ENCODE measurements at places on chromosomes 7 and 10. TPM values are rescaled to one million over a fixed set of nuclear protein-coding genes. Genes with fewer than 3 reads are reported as not detected.

PANK1 gene
- polyA plus RNA-seq = 0.37 TPM

TMEM130 gene
- 0.11 TPM for polyA plus RNA-seq

TCF7L2 gene
- 4.6 TPM for polyA plus RNA-seq

DNA sequence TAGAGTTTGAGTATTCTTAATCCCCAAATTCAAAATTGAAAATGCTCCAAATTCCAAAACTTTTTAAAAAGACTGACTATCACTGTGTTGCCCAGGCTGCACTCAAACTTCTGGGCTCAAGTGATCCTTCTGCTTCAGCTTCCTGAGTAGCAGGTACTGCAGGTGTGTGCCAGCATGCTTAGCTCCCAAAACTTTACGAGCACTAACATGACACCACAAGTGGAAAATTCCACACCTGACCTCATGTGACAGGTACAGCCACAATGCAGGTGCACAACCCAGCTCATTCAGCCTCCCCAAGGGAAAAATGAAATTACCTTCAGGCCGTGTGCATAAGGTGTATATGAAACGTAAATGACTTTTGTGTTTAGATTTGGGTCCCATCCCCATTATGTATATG lies 16.5 kb downstream of the CDC123 start:
- peaks cover 25% of the 10 kb centered on the region for H3K4me1 ChIP-seq
- DNase-seq = no peak
- H3K27me3 ChIP-seq = no peaks in the 10 kb centered on the region
- no peak overlapping the region for H3K27ac ChIP-seq
- H3K36me3 ChIP-seq = peaks cover 52% of the 10 kb centered on the region

GRCh38 chr10:83986800-83987199 lies 152.5 kb upstream of the GHITM start:
- no peak for DNase-seq
- H3K36me3 ChIP-seq = no peaks in the 10 kb centered on the region
- H3K4me1 ChIP-seq = no peaks in the 10 kb centered on the region
- H3K4me3 ChIP-seq = no peak overlapping the region
- H3K27ac ChIP-seq = no peak overlapping the region

DNA sequence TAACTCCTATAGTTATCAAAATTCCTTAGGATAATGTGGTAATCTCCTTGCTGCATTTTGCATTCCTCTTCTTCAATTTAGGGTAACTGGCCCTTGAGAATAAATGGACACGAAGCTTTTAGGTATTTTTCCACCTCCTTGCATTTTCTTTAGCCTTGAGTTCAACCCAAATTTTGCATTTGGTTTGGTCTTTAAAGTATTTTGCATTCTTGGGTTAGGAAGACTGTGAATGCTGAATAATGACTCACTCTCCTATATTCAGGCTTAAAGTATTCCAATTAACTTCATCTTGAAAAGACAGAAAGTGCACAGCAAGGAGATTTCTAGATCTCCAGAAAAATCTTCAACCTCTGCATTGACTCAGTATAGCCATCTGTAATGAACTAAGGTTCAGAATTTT lies 47.3 kb downstream of the TFPI2 start:
- H3K27ac ChIP-seq = no peak overlapping the region
- no peaks in the 10 kb centered on the region for H3K36me3 ChIP-seq
- H3K27me3 ChIP-seq = no peaks in the 10 kb centered on the region
- no peak overlapping the region for H3K4me3 ChIP-seq
- no peak for DNase-seq
- H3K4me1 ChIP-seq = no peaks in the 10 kb centered on the region

GRCh38 chr7:156160811-156161210 lies 348.5 kb upstream of the SHH start:
- H3K4me1 ChIP-seq = no peaks in the 10 kb centered on the region
- no peak for DNase-seq
- no peak overlapping the region for H3K4me3 ChIP-seq
- no peak overlapping the region for H3K27ac ChIP-seq
- H3K27me3 ChIP-seq = no peaks in the 10 kb centered on the region

- H3K36me3 ChIP-seq = no peaks in the 10 kb centered on the region
- no peak for DNase-seq
- H3K27me3 ChIP-seq = no peaks in the 10 kb centered on the region
- no peak overlapping the region for H3K27ac ChIP-seq
- no peaks in the 10 kb centered on the region for H3K4me1 ChIP-seq
- no peak overlapping the region for H3K4me3 ChIP-seq
Observed at GRCh38 chr7:38831259-38831996, 77.6 kb downstream of the VPS41 start.

Data from spleen (tissue), 13 donors.